Transverse colon (tissue), 4 donors: ENCODE measurements at places on chromosomes 2 and 18. TPM values are rescaled to one million over a fixed set of nuclear protein-coding genes. Genes with fewer than 3 reads are reported as not detected.

Gene DBI
- total RNA-seq = 211 TPM

Gene GNAL
- total RNA-seq = 7.3 TPM

GRCh38 chr18:72762515-72763122 lies 105.2 kb downstream of the NETO1 start:
- H3K27me3 ChIP-seq = no peaks in the 10 kb centered on the region
- H3K4me3 ChIP-seq = no peak overlapping the region
- no peaks in the 10 kb centered on the region for H3K36me3 ChIP-seq

- H3K27ac ChIP-seq = no peak overlapping the region
- H3K36me3 ChIP-seq = peaks cover 5% of the 10 kb centered on the region
- no peak overlapping the region for H3K4me3 ChIP-seq
- no peak for DNase-seq
- H3K4me1 ChIP-seq = no peaks in the 10 kb centered on the region
Observed at GRCh38 chr2:28178946-28179345, 213.7 kb upstream of the FOSL2 start.

- no peak for DNase-seq
- no peak overlapping the region for H3K27ac ChIP-seq
- no peaks in the 10 kb centered on the region for H3K36me3 ChIP-seq
- H3K4me1 ChIP-seq = no peaks in the 10 kb centered on the region
- no peak overlapping the region for H3K4me3 ChIP-seq
- H3K27me3 ChIP-seq = peaks cover 5% of the 10 kb centered on the region
Observed at GRCh38 chr2:238518172-238518820, 91.6 kb downstream of the ASB1 start.

DNA sequence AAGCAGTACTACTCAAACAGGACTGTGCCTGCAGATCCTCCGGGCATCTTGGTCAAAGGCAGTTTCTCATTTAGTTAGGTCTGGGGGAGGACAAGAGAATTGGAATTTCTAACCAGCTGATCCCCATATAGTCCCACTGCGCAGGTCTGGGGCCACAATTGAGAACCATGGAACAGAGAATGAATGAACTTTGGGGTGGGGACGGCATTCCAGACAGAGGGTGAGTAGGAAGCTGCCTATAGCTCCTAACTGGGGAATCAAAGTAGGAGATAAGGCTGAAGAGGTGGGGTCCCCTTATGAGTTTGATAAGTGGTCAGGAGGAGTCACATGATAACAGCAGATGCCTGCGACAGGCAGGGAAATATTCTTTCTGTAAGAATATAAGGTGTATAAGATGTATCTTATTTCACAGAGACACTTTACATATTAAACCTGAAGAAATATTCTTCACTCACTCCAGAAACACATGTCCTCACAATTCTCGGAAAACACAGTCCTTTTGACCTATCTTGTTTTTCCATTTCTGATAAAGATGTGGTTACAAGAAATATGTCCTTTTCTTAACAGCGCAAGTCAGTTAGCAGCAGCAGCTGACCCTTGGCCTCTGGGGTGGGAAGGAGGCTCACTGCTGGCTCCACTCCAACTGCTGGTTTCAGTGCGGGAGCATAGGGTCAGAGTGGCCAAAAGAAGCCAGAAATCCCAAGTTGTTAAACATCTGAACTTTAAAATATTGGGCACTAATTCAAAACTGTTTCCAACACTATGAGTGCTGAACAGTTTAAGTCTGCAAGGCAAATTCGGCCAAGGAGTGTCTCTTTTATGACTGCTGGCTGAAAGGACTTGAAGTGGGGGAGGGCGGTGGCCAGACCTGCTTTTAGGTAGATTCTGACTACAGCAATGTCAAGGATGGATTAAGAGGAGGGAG lies 12.6 kb upstream of the TMEM214 start:
- peak overlapping the region; percentile 78 for H3K27ac ChIP-seq
- H3K27me3 ChIP-seq = no peaks in the 10 kb centered on the region
- peak; percentile 70 for DNase-seq

DNA sequence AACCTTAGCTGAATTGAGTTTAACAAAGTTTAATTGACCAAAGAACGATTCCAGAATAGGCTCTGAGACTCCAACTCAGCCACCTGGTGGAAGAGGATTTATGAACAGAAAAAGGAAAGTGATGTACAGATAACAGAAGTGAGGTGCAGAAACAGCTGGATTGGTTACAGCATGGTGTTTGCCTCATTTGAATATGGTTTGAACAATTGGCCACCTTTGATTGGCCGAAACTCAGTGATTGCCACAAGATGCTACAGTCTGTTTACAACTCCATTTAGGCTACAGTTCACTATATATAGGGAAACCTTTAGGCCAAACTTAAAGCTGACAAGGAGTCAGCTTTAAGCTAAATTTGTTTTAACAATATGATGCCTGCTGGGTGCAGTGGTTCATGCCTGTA lies 28.1 kb upstream of the SLC35G4 start:
- H3K36me3 ChIP-seq = no peaks in the 10 kb centered on the region
- no peaks in the 10 kb centered on the region for H3K27me3 ChIP-seq
- H3K4me1 ChIP-seq = no peaks in the 10 kb centered on the region
- no peak overlapping the region for H3K27ac ChIP-seq
- no peak for DNase-seq

DNA sequence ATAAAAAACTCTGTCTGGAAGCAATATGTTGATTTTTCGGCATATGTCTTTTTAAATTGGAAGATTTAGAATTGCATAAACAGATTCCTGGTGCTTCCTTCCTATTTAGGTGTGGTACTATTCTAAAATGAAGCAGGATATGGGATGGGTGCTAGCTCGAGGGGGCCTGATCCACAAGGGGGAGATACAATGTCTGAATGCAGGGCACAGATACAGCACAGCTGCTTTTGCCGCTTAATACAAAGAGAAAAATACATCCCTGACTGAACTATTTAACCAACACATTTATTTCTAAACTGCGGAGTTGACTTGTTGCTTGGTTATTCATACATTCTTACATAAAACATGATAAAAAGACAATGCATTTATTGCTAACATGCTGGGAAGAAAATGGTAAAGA lies 169.1 kb downstream of the TMEFF2 start:
- no peaks in the 10 kb centered on the region for H3K27me3 ChIP-seq
- peaks cover 13% of the 10 kb centered on the region for H3K4me1 ChIP-seq
- H3K36me3 ChIP-seq = no peaks in the 10 kb centered on the region
- no peak for DNase-seq
- H3K4me3 ChIP-seq = no peak overlapping the region

DNA sequence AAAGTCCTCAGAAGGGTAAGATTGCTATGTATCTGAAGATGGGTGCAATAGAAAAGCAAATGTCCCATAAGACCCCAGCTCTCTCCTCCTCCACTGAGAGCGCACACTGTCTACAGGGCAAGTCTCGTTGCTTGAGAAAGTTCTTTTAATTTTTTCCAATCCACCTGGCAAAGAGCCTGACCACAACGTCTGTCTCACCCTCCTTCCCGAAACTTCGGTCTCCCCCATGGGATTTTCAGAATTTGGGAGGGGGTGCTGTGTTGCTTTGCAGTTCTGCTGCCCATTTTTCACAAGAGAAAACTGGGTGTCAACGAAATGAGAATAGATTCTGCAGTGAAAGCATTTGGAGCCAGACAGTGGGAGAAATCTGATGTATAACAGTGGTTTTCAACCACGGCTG lies 40.4 kb downstream of the SERTAD2 start:
- H3K27ac ChIP-seq = no peak overlapping the region
- H3K27me3 ChIP-seq = no peaks in the 10 kb centered on the region

DNA sequence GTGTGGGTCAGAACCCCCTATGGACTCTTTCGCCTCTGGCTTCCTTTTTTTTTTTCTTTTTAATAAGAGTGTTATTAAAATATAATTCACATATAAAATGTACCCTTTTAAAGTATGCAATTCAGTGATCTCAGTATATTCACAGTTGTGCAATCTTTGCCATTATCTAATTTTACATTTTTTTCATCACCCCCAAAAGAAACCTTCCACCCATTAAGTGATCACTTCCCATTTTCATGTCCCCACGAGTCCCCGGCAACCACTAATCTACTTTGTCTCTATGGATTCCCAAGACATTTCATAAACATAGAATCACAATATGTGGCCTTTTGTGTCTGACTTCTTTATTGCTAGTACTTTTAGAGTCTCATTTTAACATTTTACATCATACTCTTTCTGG lies 38.7 kb upstream of the ANXA4 start:
- no peak overlapping the region for H3K27ac ChIP-seq
- DNase-seq = no peak
- H3K4me3 ChIP-seq = no peak overlapping the region
- H3K36me3 ChIP-seq = no peaks in the 10 kb centered on the region
- H3K27me3 ChIP-seq = no peaks in the 10 kb centered on the region

DNA sequence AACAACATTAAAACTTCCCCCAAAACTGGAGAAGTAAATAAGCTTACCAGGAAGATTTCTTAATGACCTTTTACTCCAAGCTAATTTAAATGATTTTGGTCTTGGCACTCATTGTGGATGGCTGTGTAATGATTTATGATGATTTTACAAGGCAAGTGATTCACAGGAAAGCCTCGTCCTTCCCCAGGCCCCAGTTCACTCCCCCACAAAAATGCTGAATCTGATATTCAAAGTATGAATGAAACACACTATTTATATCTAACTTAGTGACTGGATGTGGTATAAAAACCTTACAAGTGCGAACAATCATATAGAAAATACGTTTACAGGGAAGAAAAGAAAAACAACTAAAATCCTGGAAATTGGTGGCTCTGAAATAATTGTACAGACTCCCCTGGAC lies 49.8 kb downstream of the ZNF516 start:
- H3K27me3 ChIP-seq = no peaks in the 10 kb centered on the region
- no peak for DNase-seq
- peaks cover 13% of the 10 kb centered on the region for H3K36me3 ChIP-seq
- H3K4me3 ChIP-seq = no peak overlapping the region
- H3K27ac ChIP-seq = peak overlapping the region; percentile 56

DNA sequence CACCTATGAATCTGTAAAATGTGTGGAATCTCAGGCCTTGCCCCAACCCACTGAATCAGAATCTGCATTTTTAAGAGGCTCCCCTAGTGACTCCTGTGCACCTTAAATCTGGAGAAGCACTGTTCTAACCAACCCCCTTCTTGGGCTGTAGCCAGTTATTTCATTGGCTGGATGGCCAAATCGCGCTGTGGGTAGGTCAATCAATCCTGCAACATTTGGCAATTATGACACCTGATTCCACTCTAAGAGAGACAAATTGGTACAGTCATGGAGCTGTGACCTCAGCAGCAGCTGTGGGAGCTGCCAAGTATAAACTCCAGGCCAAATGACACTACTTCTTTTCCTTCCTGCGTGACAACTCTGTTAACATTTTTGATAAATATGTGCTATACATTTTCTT lies 208.7 kb downstream of the CLIP4 start:
- no peaks in the 10 kb centered on the region for H3K27me3 ChIP-seq
- H3K4me3 ChIP-seq = no peak overlapping the region
- H3K27ac ChIP-seq = no peak overlapping the region
- H3K36me3 ChIP-seq = no peaks in the 10 kb centered on the region
- no peaks in the 10 kb centered on the region for H3K4me1 ChIP-seq
- DNase-seq = no peak

GRCh38 chr2:47935071-47935470 lies 28.8 kb upstream of the FBXO11 start:
- DNase-seq = no peak
- no peak overlapping the region for H3K27ac ChIP-seq
- no peaks in the 10 kb centered on the region for H3K4me1 ChIP-seq
- H3K4me3 ChIP-seq = no peak overlapping the region
- H3K36me3 ChIP-seq = no peaks in the 10 kb centered on the region

GRCh38 chr2:203002054-203002821 lies 12.4 kb upstream of the NBEAL1 start:
- no peaks in the 10 kb centered on the region for H3K27me3 ChIP-seq
- H3K4me3 ChIP-seq = no peak overlapping the region
- no peaks in the 10 kb centered on the region for H3K4me1 ChIP-seq
- no peak for DNase-seq
- no peak overlapping the region for H3K27ac ChIP-seq
